ENCODE measurements at places on chromosomes 2 and 18. TPM values are rescaled to one million over a fixed set of nuclear protein-coding genes. Genes with fewer than 3 reads are reported as not detected.

SULT1C4 gene
- total RNA-seq, result 82.8 TPM

TMEM247 gene
- not detected for total RNA-seq

PKDCC gene
- 0.81 TPM for total RNA-seq

CYP1B1 gene
- total RNA-seq, result 0.06 TPM

B3GNT7 gene
- total RNA-seq, result under 0.01 TPM

SNRPD1 gene
- 19.1 TPM for total RNA-seq

CFAP53 gene
- 0.31 TPM for total RNA-seq

CYP26B1 gene
- total RNA-seq, result 1.2 TPM

DUSP19 gene
- total RNA-seq, result 1.8 TPM

CHST10 gene
- total RNA-seq, result 7.2 TPM

GAD1 gene
- 0.16 TPM for total RNA-seq

FRZB gene
- total RNA-seq, result 0.13 TPM

SLC16A14 gene
- total RNA-seq, result 0.06 TPM
